Activated effector memory CD4-positive, alpha-beta T cell treated with Interleukin-2 at 50 U/mL for 16 hours (primary cell): ENCODE measurements at places on chromosomes 11 and 22.

DNA sequence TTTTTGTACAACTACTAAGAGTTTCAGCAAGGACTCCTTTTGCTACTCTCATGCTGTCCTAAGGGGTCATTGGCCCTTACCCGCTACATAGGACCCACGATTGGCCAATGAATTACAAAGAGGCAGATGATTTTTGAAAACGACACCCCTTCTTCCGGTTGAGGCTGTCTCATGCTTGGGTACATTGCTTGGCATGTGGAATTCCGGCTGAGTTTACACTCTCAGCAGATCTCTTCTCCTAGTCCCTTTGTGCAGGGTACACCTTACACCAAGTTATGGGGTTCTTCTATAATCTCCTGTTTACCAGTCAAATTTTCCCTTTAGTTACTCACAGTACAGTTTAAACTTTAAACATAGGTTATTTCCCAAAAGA, 52.1 kb downstream of the SLC17A6 start:
- no peak for DNase-seq

- no peak for DNase-seq
These were observed 5.6 kb downstream of the ALX4 start for GRCh38 chr11:44304091-44305025.

DNA sequence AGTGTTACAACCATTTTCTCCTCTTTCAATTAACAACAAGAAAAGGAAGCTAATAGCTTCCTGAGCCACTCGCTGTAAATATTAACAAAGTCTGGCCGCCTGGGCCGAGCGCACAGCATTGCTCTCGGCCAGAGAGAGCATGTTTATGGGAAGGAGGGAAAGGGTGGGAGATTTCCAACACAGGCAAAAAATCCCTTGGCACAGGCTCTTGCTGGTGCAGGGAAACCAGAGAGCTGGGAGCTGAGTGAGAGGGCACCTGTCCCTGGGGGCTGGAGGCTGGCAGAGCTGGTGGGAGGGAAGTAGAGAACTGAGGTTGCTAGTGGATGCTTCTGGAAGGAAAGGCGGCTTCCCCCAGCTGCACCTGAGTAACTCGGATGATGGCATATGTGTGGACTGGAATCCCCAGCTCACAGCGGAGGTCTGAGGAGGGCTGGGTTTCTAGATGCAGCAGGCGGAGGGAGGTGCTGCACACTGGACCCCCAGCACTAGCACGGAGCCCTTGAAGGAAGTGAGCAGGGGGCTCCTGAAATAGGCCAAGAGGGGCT, 59.6 kb downstream of the FLRT1 start:
- DNase-seq = no peak

GRCh38 chr11:69656536-69657455, 15.8 kb downstream of the CCND1 start:
- no peak for DNase-seq

GRCh38 chr11:9651899-9652748, 11.8 kb upstream of the SWAP70 start:
- DNase-seq = no peak
